ENCODE measurements at places on chromosomes 6 and 20.

- DNase-seq, result no peak
These were observed 9.1 kb upstream of the TLDC2 start for GRCh38 chr20:36866681-36867495.

DNA sequence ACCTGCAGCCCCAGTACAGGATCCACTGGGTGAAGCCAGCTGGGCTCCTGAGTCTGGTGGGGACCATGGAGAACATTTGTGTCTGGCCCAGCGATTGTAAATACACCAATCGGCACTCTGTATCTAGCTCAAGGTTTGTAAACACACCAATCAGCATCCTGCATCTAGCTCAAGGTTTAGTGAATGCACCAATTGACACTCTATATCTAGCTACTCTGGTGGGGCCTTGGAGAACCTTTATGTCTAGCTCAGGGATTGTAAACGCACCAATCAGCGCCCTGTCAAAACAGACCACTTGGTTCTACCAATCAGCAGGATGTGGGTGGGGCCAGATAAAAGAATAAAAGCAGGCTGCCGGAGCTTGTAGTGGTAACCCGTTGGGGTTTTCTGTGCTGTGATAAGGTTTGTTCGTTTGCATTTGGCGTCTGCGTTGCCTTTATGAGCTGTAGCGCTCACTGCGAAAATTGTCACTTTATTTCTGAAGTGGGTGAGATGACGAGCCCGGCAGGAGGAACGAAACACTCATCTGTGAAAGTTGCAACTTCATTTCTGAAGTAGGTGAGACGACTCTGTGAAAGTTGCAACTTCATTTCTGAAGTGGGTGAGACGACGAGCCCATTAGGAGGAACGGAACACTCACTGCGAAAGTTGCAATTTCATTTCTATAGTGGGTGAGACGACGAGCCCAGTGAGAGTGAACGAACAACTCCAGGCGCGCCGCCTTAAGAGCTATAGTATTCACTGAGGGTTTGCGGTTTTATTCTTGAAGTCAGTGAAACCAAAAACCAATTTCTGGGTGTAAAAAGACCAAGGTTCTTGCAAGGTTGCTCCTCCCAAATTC is 31.1 kb downstream of the SERPINB6 start:
- no peak for DNase-seq

DNA sequence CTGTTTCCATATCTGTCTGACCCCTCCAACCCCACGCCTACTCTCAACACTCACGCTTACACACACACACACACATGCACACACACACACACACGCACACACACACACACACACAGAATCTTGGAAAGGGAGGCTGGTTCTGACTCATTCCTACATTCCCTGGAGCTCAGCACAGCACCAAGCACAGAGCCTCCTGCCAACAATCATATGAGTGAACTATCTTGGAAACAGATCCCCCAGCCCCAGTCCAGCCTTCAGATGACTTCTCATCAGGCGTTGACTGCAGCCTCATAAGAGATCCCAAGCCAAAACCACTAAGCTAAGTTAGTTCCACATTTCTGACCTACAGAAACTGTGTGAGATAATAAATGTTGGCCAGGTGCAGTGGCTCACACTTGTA is 14.1 kb upstream of the HCK start:
- DNase-seq, result no peak

- DNase-seq, result no peak
These were observed 43.7 kb downstream of the TOP1 start for GRCh38 chr20:41072190-41072863.

GRCh38 chr6:100261486-100261885 is 203.2 kb downstream of the SIM1 start:
- DNase-seq, result no peak

- DNase-seq, result no peak
These were observed 32.6 kb upstream of the CD93 start for GRCh38 chr20:23118766-23119165.

DNA sequence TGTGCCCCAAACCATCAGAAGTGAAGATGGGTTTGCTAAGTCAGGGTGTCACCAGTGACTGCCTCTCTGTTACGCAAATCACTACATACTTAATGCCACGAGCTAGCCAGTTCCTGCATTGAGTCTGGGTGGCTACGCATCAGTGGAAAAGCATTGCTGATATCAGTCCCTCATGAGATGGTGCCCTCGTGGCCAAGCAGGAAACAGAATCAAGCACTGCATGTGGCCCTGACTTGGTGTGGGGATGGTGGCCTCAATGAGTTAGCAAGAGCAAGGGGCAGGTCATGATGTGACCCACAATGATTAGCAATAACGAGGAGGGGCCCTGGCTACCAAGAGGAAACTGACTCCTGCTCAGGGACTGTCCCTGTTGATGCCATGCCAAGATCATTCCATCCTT is 51.6 kb upstream of the FNDC1 start:
- DNase-seq, result no peak

GRCh38 chr6:19382676-19383075 is 454.5 kb upstream of the ID4 start:
- no peak for DNase-seq

GRCh38 chr20:46435146-46435545 is 28.7 kb upstream of the ELMO2 start:
- DNase-seq, result no peak

- DNase-seq, result no peak
These were observed 61.7 kb downstream of the BCAS4 start for GRCh38 chr20:50856475-50857041.

- no peak for DNase-seq
These were observed 63.6 kb downstream of the SSR1 start for GRCh38 chr6:7249391-7249790.

DNA sequence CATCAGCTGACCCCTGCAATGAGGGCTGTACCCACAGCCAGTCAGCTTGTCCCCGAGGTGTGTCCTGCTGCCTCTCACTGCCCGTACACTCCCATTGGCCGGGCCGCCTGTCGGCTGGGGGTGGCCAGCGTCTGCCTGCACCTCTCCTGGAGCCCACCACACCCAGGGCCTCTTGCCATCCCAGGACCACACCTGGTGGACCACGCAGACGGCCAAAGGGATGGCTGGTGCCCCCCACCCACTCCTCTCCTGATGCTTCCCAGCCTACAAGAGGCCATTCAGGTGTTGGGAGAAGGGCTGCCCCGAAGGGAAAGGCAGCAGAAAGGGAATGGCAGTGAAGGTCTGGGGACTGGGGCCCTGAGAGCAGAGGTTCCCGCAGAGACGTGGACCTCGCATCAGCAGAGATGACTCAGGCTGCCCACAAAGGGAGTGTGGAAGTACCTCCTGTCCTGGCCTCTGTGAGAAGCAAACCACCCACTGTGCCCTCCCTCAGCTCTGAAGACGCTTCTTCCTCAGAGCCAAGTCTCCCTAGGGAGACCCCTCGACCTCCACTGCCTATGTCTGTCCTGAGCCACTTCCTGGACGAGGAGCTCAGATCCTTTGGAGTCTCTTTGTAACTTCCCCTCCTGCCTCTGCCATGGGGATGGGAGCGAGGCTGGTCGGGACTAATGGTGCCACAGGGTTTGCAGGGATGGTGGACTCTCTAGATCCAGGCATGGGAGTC is 60.9 kb downstream of the PYGB start:
- peak; percentile 57 for DNase-seq

DNA sequence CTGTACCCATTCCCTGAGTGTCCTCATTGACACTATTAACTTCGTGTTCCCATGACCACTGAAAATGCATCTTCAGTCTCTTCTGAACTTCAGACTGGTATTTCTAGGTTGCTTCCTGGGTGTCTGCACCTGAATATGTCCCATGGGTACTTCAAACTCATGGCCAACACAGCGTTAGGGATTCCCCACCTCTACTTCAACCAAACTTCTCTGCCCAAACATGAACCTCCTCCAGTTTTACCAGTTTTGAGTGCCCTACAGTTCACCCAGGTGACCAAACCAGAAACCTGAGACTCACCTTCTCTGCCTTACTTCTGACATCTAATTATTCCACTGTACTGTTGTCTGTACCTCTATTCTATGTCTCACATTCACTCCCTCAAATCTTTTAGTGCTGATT is 99.5 kb upstream of the SUPT3H start:
- DNase-seq, result no peak

DNA sequence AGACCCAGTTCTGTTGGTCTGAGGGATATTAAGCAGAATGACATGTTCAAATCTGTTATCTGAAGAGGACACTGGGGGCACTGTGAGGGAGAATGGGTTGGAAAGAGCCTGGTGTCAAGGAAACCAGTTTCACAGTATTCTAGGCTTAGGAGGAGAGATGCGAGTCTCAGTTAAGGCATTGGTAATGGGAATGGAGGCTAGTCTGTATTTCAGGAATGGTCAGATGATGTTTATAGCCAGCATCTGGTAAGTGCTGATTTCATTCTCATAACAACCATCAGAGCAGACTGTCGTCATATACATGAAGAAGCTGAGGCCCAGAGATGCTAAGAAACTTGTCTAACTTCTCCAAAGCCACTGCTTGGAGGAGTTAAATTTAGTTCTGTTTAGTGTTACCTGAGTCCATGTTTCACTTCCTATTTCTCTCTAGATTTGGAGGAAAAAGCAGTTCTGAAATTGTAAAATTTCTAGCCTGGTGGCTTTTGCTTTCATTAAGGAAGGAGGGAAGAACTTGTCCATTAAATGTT is 242.0 kb downstream of the ARID1B start:
- DNase-seq, result no peak

DNA sequence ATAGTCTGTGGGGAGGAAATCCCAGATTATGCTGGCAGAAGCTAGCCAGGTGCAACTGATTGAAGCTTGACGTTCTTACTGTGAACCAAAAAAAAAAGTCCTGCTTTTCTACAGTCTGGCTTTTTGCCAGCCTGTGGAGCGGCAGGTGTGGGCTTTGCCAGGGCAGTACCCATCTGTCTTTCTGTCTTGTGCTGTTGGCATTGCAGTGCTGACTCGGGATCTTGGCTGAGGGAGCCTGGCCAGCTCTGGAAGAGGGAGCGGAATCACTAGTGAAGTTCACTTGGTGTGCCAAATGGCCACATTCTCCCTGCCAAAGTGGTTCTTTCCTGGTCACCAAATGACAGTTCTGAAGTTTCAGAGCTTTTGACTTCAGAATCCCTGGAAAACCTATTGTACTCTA is 5.0 kb downstream of the KIF3B start:
- DNase-seq, result no peak

- no peak for DNase-seq
These were observed 279.3 kb downstream of the BMP7 start for GRCh38 chr20:56986931-56987720.
